ENCODE measurements at places on chromosomes 16 and 17.

- no peak for DNase-seq
Observed at GRCh38 chr17:65537845-65538674, 23.4 kb downstream of the AXIN2 start.

DNA sequence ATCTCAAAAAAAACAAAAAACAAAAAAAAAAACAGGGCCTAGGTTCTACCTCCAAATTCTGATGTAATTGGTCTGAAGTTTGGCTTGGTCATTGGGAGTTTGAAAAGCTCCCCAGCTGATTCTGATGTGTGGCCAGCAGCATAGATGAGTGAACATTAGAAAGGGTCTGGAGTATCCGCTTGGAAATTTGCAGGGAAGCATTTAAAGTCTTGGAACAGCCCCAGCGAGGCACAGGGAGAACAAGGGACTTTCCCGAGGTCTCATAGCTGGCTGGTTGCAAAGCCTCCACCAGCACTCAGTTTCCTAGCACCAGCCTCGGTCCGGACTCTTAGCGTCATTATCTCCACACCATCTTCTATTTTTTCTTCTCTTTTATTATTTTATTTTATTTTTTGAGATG lies 70.8 kb downstream of the RAB11FIP4 start:
- DNase-seq = no peak

DNA sequence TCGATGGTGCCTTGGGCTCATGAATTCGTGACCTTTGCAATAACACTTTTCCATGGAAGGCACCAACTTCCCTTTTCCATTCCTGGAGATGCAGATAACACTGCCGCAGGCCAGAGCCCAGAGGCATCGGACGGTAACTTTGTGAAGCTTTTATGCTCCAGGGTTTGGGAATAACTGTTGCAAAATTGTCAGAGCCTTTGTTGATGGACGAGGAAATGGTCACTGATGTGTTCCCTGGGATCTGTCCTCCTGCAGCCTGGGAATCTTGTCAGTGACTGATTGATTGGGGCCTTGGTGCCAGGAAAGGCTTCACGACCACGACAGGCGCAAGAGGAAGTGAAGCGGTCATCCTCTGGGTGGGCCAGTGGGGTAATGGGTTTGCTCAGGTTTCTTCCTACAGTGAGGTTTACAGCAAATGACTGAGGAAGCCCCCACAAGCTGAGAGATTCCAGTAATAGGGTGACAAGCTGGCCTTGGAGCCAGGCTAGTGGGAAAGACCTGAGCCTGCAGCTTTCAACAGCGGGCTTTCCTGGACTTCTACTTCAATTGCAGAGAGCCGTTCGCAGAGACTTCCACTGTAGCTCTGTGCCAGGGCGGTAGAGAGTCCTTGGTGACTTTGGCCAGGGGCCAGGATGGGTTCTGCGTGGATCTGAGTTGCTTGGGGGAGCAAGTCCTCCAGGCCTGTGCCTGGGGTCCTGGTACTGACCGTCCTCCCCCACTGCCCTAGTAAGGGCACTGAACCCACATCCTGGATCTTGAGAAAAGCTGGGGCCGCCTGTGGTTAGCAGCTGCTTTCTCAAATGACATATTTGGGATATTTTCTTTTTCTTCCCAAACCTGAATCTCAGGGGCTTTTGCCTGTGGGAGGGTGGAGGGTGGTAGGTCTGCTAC lies 37.6 kb downstream of the PGS1 start:
- no peak for DNase-seq

- no peak for DNase-seq
Observed at GRCh38 chr16:50683689-50684374, 2.7 kb upstream of the SNX20 start.

DNA sequence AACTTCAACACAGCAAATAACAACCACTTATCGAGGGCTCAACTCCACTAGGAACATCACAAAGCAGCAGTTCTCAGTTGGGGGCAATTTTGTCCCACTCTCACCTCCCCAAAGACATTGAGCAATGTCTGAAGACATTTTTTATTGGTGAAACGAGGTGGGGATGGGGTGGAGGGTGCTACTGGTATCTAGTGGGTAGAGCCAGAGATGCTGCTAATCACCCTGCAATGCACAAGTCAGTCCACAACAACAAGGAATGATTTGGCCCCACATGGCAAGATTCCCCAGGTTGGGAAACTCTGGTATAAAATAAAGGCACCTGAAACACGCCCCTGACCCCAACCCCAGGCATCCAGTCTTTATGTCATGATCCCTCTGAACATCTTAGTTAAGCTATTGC lies 33.3 kb downstream of the TLE7 start:
- DNase-seq = no peak

GRCh38 chr17:52606590-52606989 lies 448.1 kb upstream of the CA10 start:
- no peak for DNase-seq

- no peak for DNase-seq
Observed at GRCh38 chr17:4540224-4540651, 14.9 kb downstream of the MYBBP1A start.

- no peak for DNase-seq
Observed at GRCh38 chr17:75319904-75320691, 30.9 kb upstream of the SLC25A19 start.

DNA sequence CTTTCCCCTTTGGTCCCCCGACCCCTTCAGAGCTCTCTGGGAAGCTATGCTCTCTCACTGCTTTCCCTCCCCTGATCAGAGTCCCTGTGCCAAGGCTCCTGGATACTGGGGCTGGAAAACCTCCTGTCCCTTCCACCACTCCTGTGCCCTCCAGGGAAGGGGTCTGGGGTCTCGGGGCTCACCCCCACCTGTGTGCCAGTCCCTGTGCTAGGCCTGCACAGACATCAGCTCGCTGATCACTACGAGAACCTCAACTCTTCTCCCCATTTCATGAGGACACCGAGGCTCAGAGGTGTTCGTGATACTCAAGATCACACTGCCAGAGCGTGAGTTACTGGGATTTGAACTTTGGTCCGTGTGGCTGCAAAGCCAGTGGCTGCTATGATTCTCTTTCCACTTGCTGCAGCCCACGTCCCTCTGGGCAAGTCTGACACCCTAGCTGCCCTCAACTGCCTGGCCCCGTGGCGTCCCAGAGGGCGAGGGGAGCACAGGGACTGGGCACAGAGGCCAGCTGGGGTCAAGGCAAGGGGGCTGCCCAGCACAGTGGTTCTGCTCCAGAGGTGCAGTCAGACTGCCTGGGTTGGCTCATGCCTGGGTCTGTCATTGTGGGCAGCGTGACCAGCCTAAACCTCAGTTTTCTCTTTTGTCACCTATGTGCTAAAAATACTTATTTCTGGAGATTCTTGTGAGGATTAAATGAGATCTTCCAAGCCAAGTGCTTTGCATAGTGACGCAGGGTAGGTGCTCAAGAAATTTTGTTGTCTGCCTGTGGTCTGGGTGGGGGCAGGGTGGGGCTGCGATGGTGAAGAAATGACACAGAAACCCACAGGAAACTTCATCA lies 43.8 kb upstream of the TOB1 start:
- DNase-seq = no peak

DNA sequence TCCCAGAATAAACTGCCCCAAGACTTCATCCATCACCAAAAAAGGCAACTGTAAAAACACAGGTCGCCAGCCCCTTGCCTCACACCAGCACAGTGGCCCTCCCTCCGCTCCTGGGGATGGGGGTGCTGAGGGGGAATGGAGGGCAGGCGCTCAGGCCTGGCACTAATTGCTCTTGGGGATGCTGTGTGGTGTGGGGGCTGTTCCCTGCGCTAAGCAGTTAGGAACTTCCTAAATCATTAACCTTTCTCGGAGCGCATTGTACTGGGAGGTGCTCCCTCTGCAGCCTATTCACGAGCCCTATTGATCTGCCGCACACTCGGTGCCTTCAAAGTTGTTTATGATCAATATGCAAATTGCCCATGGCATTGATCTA lies 199.9 kb downstream of the ZFHX3 start:
- DNase-seq = no peak

DNA sequence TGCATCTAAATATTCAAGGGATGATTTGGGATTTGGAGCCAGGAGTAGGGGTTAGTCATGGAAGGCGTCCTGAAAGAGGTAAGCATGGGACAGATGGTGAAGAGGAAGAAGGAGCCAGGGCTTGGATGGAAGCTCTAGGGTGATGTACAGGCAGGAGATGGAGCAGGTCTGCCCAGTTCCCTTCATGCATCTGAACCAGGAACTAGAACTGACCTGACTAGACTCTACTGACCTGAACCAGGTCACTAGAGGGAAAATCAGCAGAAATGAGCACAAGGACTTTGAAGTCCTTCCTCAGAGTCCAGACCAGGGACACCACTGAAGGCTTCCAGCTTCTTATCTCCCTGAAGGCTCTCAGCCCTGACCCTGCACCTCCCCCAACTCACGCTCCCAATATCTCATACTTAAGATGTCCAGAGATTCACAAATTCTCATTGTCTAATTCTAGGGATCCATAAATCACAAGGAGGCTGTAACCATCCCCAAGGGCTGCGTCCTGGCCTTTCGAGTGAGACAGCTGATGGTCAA lies 8.3 kb downstream of the GSDMA start:
- no peak for DNase-seq

DNA sequence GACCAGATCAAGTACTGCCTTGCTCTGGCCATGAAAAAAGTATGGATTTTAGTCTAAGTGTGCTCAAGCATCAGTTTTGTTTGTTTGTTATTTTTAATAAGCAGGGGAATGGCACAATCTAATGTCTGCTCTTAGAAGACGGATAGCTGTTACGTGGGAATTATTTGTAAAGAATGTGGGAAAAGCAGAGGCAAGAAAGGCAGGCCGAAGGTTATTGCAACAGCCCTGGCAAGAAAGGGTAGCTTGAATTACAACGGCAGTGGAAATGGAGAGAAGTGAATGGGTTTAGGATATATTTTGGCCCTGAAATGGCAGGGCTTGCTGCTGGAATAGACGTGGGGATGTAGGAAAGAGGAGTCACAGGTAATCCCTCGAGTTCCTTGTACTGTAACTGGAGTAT lies 987 bp upstream of the HASPIN start:
- DNase-seq = no peak

DNA sequence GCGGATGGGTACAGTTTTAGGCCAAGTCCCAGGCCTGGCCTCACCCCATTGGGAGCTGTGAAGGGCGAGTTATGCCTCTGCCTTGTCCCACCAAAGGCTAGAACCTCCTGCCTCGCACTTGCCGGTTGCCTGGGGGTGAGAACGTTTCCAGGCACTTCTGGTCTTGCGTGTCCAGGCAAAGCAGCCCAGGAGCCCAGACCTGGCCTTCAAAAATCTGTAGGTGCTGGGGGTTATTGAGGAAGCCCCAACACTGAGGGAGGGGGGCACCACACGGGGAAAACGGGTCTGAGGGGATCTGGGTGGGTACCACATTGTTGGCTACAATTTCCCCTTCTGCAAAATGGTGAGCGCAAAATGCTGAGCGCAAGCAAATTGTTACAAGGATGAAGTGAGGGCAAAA lies 12.2 kb upstream of the ATP2C2 start:
- DNase-seq = no peak

Measured in NCI-H1417 treated with DMSO at 0.1 percent for 48 hours (cell line).